ENCODE measurements at places on chromosomes 12 and 14.

DNA sequence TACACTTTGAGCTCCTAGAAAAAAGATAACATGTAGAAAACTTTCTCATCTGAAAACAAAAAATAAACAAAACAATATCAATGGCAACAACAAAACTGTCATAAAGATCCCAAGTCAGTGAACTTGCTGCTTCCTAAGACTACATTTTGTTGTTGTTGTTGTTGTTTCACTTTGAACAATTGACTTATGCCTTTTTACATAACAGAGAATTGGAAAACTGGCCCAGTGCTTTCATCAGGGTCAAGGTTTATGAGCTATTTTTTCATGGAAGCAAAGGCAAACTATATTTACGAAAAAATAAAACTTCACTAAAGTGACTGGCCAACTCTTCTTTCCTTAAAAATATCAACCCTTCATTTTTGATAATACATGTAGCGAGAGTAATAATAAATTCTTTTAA, 6.3 kb downstream of the DCN start:
- DNase-seq, result no peak

DNA sequence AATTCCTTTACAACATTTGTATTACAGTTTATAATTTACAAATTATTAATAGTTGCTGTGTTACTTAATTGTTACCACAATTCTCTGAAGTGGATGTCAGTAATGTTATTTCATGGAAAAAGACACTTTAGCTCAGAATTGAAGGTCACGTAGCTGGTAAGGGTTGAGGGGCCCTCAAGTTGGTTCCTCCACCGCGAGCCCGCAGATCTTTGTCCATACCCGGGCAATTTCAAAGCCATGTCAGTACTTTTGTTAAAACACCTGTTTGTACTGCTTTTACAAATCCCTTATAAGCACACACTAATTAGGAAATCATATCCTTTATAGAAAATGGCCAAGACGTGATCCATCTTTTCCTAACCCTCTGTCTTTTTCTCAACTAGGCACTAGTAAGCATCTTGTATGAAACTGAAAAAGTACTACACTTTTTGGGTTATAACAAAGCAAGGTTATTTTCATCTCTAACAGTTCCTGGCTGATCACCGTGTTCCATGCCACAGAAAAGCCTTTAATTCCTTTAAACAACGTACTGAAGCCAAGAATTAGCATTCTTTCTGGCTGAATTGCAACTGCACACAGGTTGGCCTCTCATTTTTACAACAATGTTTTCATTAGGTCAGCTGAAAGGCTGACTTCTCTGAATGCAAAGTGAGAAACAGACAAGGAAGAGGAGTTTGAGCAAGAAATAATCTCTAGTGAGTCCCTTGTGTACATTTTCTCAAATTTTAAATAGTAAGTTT, 76.1 kb downstream of the CNTN1 start:
- DNase-seq, result no peak

GRCh38 chr14:55508676-55509075, 68.3 kb upstream of the TBPL2 start:
- DNase-seq, result peak; percentile 11

DNA sequence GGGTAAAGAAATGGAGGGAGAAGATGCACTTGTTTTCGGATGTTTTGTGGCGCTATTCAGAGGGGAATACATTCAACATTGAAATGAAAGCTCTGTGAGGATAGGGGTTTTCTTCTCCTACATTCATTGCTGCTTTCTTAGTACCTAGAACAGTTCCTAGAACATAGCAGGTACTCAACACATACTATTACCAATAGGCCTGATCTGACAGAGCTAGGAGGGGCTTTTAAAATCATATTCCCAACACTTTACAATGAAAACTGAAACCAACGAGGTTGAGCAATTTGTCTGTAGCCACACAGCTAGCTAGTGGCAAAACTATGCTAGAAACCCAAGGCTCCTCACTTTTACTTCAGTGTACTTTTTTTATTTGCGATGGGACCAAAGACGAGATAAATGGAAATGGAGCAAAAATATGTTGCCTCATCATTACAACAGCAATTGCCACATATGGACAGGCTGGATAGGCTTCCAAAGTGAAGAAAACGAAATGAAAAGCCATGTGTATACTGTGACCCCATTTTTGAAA, 23.1 kb upstream of the IL22 start:
- DNase-seq, result peak; percentile 18

GRCh38 chr14:22418631-22419030, 170.4 kb downstream of the DAD1 start:
- no peak for DNase-seq

DNA sequence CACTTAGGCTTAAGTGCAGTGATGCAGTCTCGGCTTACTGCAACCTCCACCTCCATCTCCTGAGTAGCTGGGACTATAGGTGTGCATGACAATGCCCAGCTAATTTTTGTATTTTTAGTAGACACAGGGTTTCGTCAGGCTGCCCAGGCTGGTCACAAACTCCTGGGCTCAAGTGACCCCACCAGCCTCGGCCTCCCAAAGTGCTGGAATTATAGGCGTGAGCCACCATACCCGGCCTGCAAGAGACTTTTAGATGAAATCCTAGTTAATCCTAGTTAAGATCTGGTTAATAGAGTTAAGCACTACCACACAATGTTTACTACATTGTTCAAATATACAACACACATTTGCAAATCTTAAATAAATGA, 196.5 kb upstream of the AMIGO2 start:
- DNase-seq, result no peak

- DNase-seq, result no peak
Measured at GRCh38 chr12:1099158-1099557, 108.1 kb downstream of the ERC1 start.

DNA sequence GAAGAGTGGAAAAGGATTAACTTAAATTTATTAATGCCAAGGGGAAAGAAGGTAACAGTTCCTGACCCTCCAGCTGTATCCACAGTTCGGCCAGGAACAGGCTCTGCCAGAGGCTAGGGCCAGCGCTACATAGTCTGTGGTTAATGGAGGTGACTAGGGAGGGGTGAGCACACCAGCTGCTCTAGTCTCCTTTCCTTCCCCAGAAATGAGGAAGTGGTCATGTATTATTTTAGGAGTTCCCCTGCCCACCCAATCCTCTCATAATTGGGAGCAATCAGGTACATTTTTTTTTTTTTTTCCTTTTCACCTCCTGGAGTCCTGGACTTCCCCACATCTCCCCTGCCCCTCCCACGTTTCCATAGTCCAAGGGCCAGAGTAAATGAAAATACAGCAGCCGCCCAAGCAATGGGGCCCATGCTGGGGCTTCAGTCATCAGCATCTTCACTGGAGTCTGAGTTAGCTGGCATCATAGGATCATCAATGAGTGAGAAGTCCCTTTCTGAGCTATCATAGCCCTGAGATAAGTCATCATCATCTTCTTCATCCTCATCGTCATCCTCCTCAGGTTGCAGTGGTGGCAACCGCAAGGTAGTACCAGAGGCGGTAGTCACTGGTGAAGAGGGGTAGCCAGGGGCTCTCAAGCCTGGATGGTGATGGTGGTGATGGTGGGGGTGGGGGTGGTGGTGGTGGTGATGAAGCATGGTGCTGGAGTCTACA, 1.5 kb upstream of the SUPT16H start:
- DNase-seq, result no peak

DNA sequence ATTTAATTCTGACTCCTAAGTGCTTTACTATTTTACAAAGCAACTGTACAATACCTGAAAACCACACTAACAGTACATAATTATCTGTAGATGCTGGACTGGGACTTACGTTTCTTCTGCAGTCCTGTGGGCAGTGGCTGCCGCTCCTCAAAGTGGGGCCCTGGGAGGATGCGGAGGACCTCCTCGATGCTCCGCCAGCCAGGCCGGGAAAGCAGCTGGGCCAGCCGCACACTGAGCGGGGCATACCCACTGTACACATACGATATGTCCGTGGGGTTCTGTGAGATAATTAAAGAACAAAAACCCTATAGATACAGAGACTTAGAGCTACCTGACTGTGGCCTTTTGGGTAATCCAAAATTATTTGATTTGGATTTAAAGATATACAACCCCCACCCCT, 6.8 kb upstream of the DIABLO start:
- DNase-seq, result no peak

DNA sequence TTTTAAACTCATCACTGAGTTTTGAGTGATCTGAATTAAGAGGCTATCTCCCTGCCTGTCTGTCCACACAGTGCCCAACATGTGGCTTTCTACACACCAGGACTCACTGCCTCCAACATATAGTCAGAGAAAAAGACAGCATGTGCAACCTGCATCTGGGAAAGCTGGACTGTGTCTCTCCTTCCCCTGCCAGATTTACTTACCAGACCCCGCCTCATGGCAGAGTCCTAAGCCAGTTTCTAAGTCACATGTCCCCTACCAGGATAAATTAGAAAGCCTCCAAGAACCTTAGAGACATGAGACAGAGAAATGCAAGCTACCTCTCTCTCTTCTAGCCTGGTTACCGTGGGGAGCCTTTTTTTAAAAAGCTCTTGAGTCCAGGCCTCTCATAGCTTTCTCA, 2.7 kb upstream of the HDAC7 start:
- DNase-seq, result no peak

- DNase-seq, result no peak
Measured at GRCh38 chr12:8675591-8676036, 13.0 kb upstream of the MFAP5 start.

DNA sequence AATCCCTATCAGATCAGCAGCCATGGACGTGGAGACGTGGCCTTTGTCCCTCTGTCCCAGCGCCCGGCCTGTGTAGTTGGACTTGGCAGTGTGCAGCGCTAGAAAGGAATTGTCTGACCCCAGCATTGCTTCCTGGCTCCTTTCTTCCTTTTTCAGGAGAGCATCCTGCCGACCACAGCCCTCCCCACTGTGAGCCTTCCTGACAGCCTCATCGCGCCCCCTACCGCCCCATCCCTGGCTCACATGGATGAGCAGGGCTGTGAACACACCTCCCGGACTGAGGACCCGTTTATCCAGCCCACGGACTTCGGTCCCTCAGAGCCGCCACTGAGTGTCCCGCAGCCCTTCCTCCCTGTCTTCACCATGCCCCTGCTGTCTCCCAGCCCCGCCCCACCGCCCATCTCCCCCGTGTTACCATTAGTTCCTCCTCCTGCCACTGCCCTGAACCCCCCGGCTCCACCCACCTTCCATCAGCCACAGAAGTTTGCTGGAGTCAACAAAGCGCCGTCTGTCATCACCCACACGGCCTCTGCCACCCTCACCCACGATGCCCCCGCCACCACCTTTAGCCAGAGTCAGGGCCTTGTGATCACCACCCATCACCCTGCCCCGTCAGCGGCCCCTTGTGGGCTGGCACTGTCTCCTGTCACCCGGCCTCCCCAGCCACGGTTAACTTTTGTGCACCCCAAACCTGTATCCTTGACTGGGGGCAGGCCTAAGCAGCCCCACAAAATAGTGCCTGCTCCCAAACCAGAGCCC, 40.6 kb downstream of the IL31 start:
- no peak for DNase-seq

GRCh38 chr14:90061685-90062126, at the start of gene KCNK13:
TSS of gene KCNK13 (plus strand) at chr14:90061994. CDS start at chr14:90062206, 212 bp downstream.
- no peak for DNase-seq

- no peak for DNase-seq
Measured at GRCh38 chr12:55492078-55492477, at the start of gene OR6C68. TSS of gene OR6C68 (plus strand) at chr12:55492378. CDS start at chr12:55492378, 0 bp downstream.

DNA sequence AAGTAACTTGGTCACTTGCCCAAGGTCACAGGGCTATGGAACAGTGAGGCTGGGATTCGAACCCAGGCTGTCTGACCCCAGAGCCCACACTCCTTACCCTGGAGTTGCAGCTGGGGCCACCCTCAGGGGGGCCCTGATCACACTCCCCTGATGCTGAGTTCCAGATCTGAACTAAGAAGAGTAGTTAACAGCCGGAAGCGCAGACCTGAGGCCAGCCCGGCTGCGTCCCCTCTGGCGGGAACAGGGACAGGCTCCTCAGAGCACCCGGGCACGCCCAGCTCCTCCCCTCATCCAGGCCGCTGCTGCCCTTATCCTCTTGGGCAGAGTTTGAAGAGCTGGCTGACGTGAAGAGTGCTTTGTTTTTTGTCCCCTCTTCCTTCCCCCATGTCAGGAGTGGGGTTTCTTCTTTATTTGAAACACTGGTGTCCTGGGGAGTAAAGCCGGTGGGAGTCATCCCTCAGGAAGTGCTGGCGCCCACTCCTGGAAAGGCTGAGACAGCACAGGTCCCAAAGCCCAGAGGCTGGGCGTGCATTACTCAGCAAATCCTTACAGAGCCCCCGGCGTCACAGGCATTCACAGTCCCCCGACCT, 8.7 kb downstream of the PHB2 start:
- DNase-seq, result peak; percentile 76

- DNase-seq, result peak; percentile 74
Measured at GRCh38 chr12:109277899-109278762, 31.0 kb downstream of the FOXN4 start.

- DNase-seq, result no peak
Measured at GRCh38 chr12:27974735-27975221, 2.2 kb upstream of the PTHLH start.

- DNase-seq, result no peak
Measured at GRCh38 chr14:74864198-74864597, 11.7 kb downstream of the PROX2 start.

GRCh38 chr14:96090441-96091148, 51.4 kb downstream of the C14orf132 start:
- no peak for DNase-seq

DNA sequence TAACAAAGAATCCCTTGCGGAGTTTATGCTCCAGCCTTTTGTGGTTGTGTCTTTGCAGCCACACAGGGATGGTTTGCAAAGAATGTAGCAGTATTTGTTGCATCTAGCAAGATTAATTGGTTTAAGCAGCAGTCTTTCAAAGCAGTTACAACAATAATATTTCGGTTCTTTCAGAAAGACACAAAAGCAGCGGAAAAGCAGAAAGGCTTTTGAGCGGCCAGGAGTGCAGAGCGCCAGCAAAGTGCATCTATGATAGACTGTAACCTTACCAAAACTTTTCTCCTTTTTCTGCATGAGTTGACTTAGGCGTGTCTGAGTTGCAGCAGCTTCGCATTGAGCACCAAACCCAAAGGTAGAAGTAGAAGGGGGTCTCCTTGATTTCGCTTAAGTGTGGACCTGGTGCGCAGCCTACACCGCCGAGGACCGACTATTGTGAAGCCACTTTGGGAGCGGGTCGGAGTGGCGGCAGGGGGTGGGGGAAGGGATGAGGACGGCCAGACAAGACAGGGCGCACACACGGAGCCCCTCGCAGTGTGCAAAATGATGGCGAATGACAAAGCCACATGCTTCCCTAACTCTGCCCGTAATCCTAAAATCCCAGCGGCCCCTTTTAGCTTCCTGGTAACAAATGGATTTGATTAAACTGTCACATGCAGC, 1.2 kb downstream of the LMO3 start:
- no peak for DNase-seq

- DNase-seq, result no peak
Measured at GRCh38 chr12:119624966-119625365, 31.4 kb downstream of the TMEM233 start.

- no peak for DNase-seq
Measured at GRCh38 chr14:43778937-43779639, 728.0 kb downstream of the FSCB start.

DNA sequence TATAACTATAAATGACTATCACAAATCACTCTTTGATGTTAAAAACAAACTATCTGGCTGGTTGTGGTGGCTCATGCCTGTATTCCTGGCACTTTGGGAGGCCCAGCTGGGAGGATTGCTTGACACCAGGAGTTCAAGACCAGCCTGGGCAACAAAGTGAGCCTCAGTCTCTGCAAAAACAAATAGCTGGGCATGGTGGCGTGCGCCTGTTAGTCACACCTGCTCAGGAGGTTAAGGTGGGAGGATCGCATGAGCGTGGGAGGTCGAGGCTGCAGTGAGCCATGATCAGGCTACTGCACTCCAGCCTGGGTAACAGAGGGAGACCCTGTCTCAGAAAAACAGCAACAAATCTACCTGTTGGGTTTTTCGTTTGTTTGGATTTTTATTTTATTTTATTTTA, 5.4 kb downstream of the TXNRD1 start:
- no peak for DNase-seq

All from iris pigment epithelial cell (primary cell).